ENCODE measurements at places on chromosomes 2 and 18. TPM values are rescaled to one million over a fixed set of nuclear protein-coding genes. Genes with fewer than 3 reads are reported as not detected.
A peak's percentile ranks its signal among the peaks of the same experiment; 100 is the strongest.

The PTPRM gene
- total RNA-seq: 65.8 TPM

The PCBP1 gene
- 226 TPM for total RNA-seq

The GPC1 gene
- 266 TPM for total RNA-seq

The FASTKD2 gene
- 45.0 TPM for total RNA-seq

The ACTG2 gene
- total RNA-seq: 365 TPM

The CHST10 gene
- total RNA-seq: 9.3 TPM

GRCh38 chr18:12376034-12376753, 833 bp downstream of the AFG3L2 start:
- DNase-seq: peak; percentile 41

DNA sequence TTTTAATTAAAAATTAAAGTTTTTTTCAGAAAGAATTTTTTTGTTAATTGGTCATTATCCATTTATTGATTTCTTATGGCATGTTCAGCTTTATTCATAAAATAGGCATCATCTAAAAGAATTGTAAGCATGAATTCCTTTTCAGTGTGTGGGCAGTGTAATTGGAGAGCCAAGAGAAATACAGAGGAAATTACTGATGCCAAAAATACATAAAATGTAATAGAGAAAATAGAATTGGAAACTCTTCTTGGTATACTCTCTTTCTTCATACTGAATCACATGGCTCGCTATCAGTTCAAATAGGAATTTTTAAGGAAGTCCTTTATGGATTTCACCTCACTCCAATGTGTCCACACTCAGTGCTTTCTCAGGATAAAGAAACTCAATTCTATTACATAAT, 663.6 kb upstream of the NRXN1 start:
- DNase-seq: no peak

DNA sequence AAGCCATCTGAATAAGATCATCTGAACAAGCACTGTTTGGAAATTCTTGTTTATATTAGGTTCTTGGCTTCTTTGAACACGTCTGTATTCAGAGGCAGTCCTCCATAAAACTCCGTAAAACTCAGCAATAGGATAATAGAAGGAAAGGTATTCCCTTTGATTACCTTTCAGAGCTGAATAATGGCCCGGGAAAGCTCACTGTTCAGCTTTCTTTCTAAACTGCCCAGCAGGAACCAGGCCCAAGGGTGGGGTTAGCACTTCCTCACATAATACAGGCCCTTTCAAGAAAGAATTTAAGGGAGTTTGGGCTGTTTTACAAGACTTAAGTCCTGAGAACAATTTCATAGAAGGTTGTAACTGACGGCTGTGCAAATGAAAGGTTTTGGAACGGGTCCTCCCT, 72.2 kb upstream of the PHLPP1 start:
- no peak for DNase-seq

- no peak for DNase-seq
Measured at GRCh38 chr2:163834841-163835240, 99.0 kb upstream of the FIGN start.

DNA sequence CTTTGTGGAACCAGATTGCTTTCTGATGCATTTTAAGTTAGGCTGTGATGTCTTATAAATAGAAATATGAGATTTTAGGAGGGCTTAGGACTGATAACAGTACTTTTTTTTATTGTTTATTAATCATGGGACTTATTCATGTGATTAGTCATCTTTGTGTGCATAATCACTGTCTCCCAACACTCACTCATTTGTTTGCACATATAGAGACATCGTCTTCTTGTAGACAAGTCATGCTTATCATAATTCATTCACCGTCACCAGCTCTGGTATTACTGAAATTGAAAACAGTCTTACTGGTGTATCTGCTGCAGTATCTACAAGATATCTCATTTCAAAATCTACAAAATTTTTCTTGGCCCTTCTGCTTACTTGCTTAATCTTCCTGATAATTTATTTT, 45.8 kb downstream of the WDR7 start:
- peak; percentile 38 for DNase-seq

GRCh38 chr2:119306196-119306590, 60.4 kb downstream of the C2orf76 start:
- no peak for DNase-seq

DNA sequence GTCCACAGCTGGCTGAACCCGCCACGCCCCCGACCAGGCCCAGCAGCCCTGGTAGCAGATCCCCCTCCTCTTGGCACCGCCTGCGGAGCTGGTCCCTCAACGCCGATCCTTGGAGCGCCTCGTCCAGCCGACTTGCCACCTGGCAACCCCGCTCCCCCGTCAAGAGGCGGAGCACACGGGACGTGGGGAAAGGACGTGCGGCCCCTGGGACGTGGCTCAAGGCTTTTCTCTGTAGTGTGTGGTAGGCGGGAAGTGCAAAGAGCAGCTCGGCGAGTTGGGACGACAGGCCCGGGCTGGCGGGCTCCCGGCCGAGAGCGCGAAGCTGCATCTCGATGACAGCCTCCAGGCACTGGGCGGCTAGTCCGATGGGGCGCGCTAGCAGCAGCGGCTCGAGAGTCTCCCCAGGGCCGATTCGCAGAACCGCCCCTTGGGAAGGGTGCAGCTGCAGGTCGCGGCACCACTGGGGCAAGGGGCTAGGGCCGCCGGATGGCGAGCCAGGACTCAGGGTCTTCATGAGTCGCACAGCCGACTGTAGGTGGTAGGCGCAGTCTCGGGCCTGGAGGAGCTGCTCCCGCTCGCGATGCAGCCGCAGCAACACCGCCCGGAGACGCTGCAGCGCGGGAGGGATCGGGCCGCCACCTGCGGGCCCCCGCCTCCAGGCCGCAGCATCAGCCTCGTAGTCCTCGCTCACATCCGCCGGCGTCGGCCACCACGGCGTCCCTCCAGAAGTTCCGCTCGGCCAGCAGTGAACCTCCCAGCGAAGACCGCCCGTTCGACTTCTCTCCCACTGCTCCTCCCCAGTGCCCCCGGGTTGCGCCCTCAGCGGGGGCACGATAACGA, 617 bp downstream of the CCDC142 start:
- peak; percentile 33 for DNase-seq

DNA sequence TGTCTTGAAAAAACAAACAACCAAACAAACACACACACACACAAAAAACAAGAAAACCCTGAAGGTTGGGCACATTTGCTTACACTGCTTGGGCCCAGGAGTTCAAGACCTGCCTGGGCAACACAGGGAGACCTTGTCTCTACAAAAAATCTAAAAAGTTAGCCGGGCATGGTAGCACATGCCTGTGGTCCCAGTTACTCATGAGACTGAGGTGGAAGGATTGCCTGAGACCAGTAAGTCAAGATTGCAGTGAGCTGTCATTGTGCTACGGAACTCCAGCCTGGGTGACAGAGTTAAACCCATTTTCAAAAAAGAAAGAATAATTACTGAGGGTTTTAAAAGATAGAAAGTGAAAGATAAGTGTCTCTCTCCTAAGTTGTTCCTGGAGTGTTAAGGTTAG, 103.4 kb downstream of the MBD5 start:
- peak; percentile 82 for DNase-seq

DNA sequence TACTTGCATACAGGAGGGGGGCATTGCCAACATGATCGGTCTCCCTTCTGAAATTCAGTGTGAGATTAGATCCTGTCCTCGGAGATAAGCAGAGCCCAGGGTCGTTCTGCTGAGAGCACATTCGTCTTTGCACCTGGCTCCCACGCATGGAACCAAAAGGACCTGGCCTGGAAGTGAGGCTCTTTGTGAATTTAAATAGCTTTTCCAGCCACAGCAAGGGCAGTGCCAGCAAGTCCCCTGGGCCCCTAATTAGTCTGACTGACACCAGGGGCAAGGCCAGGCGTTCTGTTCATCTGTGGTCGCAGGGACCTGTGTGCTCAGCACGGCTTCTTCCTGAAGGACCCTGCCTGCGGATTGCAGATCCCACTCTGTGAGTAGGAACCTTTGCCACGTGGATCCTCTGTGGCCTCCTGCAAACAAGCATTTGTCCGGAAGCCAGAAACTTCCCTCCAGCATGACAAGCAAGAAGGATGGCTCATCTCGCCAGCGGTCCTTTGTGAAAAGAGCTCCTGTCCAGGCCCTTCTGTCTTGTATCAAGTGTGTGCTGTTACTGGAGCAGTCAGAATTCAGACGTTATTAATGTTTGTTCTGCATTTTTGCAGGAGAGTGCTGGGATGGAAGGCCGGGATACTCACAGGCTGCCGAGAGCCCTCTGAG, 128.7 kb downstream of the TPO start:
- DNase-seq: no peak

DNA sequence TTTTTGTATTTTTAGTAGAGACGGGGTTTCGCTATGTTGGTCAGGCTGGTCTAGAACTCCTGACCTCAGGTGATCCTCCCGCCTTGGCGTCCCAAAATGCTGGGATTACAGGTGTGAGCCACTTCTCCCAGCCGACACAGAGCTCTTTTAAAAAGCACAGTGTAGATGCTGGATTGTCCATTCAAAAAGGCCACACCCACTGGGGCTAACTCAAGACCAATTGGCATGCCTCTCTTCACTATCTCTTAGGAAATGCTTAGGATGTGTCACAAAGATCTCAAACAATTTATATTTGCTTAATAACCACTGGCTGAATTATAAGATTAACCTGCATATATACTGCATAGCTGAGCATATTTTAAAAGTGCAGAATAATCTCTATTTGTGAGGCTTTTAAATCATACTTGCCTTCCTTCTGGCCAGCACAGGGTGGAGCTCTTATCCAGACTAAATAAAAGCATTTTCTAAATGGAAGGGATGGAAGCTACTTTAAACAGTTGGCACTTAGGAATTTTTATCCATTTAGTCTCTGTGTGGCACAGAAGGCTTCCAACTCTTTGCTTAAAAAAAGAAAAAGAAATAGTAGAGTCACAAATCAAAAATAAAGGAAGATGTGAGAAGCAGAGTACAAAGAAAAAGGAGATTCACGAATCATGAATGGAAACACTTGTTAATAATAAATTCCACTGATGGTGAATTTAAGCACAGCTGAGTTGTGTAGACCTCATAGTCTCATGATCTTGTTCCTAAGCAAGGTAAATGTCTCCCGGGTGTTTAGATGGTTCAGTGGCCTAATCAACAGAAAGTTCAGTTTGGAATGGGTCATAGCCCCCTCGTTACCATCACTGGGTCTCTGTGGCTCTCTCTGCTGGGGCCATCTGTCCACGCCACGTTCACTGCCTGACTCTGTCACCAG, 22.4 kb downstream of the CRYGD start:
- peak; percentile 35 for DNase-seq

DNA sequence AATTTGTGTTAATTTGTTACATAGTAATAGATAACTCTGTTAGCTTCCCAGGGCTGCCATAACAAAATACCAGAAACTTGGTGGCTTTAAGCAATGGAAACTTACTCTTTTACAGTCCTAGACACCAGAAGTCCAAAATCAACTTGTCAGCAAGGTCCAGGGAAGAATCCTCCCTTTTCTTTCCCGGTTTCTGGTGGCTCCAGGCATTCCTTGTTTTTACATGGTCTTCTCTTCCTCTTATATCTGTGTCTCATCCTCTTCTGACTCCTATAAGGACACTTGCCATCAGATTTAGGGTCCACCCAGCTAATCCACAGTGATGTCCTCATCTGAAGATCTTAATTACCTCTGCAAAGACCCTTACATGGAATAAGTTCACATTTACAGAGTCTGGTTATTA, 95.6 kb downstream of the DDX1 start:
- DNase-seq: no peak

- no peak for DNase-seq
Measured at GRCh38 chr2:147773479-147773878, 71.3 kb upstream of the ACVR2A start.

- no peak for DNase-seq
Measured at GRCh38 chr2:98715812-98716451, 15.0 kb downstream of the MGAT4A start.

DNA sequence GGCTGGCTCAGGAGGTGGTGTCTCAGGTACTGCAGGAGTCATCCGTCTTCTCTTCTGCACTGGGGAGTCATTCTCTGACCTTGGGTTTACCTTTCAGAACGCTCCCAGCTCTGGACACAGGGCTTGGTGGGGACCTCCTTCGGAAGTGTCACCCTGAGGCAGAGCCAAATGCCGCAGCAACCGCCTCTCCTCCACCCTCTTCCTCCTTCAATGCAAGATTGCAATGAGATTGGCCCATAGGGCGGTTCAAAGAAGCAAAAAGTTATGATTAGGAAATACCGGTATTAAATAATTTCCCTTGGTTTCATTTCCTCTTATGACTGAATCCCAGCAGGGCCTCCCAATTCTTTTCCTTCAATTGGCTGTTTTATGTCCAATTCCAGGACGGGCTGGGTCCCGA, 178.8 kb downstream of the ACKR3 start:
- DNase-seq: no peak

GRCh38 chr2:100270381-100271146, 51.7 kb downstream of the LONRF2 start:
- DNase-seq: no peak
